Kidney capillary endothelial cell (primary cell): ENCODE measurements at places on chromosomes 13 and 19.

DNA sequence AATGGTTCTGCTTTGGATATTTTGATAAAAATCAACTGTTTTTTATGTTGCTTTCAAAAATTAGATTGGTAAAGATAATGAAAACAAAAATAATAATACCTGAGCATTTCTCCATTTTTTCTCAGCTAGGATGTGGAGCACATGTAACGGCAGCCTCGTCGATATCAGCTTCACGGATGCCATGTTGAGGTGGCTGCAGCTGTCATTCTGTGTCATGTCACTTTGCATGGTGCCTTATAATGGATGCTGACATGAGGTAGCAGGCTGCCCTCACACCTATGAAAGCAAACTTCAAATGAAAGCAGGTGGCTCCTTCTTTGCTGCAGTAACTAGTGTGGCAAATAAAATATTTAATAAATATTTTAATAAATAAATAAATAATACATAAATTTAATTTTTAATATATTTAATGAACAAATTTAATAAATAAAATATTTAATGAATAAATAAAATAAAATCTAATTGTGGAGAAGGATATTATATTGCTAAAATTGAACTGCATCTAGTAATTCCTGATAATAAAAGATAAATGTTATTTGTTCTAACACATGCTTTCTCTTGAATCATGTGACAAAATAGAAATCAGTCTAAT, 955.7 kb upstream of the SLC10A2 start:
- DNase-seq, result no peak

GRCh38 chr19:43353606-43354304, at the start of gene CD177:
CD177 (plus strand) TSS chr19:43353686; CDS start chr19:43353715, 29 bp downstream.
- DNase-seq, result no peak

DNA sequence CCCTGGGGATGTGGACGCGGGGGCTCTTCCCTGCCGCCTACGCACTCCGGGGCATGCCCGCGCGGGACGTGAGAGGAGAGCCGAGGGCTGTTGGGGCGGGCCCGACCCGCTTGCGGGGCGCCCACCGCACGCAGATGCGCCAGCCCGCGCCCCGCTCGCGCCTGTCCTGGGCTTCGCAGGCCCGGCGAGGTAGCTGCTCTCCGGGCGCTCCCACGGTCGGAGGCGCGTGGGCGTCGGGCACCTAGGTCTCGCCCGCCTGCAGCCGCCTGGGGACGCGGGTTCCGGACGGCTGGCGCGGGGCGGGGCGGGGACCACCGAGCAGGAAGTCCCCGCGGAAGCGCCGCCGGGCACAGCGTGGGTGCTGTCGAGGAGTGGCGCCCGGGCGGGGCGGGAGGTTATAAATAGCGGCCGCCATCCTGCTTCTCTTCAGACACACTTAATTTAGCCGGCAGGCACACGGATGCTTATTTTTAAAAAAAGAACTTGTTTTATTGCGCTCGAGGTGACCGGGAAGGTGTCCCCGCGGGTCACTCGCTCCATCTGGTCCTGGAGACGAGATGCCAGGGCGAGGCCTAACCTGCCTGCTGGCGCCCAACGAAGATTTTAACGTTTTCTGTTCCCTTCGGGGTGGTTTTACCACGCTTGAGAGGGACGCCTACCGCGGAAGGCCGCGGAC, 561 bp upstream of the GJA3 start:
- peak; percentile 57 for DNase-seq

DNA sequence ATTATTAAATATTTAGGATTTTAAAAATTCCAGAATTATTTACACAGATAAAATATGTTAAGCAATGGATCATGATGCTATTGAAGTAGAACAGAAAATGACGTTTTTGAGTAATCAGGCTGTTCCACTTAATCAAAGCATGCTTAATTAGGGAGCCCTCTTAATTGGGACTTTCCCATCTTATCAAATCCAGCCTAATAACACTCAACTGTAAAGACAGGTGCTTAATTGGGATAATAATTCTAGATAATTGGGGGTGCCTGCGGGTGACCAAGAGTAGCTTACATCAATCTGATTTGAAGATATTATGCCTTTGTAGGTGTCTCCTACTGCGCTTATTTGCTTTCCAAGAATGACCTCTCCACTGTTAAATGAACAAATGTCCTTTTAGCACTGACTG, 742.2 kb upstream of the SLITRK6 start:
- no peak for DNase-seq

GRCh38 chr13:32407854-32408253, 20.1 kb downstream of the N4BP2L1 start:
- DNase-seq, result no peak

GRCh38 chr19:31718032-31718431, 368.8 kb upstream of the TSHZ3 start:
- DNase-seq, result no peak

GRCh38 chr19:4539693-4540581, at the start of gene LRG1:
LRG1 (minus strand) TSS chr19:4540036; CDS start chr19:4540013, 23 bp downstream.
- no peak for DNase-seq

DNA sequence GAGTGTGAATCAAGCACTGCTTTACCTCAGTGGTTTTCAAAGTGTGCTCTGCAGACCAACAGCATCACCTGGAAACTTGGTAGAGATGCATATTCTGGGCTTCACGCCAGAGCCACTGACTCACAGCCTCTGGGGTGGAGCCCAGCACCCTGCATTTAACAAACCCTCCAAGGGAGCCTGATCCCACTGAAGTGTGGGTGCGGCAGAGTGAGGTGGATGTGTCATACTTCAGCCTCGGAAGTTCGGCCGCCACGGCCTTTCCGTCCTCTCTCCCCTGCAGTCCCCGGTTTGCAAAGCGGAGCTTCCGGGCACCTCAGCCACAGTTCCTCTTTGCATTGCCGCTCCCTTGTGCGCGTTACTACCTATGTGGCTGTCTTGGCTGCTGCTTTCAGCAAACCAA, 33.3 kb upstream of the MICU2 start:
- DNase-seq, result no peak

GRCh38 chr19:2616741-2617392, 85.6 kb downstream of the GNG7 start:
- DNase-seq, result no peak

DNA sequence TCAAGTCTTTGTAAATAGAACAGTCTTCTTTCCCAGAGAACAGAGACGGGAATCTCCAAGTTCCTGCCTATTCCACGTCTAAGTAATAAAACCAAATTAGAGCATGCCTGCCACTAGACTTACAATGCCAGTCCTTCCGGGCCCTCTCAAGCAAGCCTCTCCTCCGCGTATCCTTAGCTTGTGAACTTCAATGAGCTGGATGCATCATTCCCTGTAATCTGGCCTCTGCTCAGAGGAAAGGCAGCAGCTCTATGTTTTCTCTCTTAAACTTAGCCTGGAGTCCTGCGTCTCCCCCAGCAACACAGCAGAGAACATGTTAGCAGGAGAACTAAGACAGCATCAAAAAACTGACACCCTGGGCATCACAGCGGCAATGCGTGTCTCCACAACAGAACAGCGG, 8.2 kb downstream of the NALCN start:
- DNase-seq, result no peak

DNA sequence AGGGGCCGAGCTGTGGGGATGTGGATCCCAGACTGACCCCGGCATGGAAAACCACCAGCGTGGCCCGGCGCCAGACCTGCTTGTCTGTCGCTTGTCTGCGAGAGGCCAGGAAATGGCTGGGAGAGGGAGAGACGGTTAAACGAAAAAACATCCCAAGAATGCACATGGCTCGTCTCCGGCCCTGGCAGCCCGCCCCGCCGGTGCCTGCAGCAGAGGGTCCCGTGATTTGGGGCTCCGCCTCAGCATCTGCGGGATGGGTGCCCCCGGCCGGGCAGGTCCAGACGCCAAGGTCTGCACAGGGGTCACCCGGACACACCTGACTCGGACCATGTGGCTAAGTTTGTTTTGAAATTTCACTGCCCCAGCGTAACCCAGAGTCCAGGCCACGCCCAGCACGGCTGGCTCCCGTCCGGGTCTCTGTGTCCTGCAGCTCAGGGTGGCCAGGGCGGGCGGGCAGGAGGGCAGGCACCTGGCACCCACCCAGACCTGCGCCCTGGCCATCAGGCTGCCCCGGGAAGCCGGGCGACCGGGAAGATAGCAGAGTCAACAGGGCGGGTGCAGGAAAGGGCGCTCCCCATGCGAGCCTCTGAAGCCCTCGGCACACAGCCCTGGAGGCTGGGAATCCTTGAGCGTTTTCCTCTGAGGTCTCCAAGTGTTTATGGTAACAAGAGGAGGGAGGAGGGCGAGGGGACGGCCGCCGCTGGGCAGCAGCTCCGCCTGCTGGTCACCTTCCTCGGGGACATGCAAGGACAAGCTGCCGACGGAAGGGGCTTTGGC, 103.2 kb downstream of the GADD45B start:
- peak; percentile 89 for DNase-seq

GRCh38 chr13:46963904-46964303, 67.1 kb upstream of the HTR2A start:
- no peak for DNase-seq

GRCh38 chr13:99051768-99052455, 74.0 kb upstream of the DOCK9 start:
- DNase-seq, result no peak

DNA sequence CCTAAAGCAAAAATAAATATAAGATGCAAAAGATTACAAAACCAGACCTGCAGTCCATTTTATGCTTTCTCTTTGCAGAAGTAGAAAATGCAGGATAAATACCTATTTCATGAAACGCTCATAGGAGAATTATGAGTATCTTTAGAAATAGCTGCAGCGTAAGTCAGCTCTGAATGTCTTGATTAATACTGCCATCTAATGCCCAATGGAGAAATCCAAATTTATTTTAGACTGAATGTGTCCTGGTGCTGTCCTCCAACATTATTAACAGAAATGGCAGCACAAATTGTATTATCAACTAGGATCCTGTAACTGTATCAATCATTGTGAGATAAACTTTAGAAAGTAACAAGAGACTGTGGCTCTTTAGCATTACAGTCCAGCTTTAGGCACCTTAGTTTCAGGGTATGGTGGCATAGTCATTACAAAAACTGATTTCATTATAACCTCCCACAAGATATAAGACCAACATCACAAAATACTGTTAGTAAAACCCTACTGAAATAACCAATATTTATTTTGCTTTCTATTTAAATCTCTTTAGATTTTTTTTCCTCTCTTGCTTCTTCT, 162.1 kb upstream of the MIR17HG start:
- DNase-seq, result peak; percentile 26

DNA sequence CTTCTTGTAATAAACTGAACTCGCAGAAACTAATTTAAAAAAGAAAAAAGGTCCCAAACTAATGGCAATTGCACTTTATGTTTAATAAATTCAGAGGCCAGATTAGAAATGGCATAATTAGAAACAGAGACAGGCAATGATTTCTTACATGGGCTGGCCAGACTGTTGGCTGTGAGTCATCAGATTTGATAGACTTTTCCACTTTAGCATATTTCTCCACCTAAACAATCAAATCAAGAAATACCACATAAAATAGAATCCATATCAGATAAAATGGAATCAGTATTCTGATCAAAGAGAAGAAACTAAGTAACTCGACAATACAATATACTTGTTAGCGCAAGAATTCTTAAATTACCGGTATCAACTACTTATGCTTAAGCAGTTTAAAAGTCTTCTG, 29.0 kb downstream of the EXOSC8 start:
- no peak for DNase-seq

DNA sequence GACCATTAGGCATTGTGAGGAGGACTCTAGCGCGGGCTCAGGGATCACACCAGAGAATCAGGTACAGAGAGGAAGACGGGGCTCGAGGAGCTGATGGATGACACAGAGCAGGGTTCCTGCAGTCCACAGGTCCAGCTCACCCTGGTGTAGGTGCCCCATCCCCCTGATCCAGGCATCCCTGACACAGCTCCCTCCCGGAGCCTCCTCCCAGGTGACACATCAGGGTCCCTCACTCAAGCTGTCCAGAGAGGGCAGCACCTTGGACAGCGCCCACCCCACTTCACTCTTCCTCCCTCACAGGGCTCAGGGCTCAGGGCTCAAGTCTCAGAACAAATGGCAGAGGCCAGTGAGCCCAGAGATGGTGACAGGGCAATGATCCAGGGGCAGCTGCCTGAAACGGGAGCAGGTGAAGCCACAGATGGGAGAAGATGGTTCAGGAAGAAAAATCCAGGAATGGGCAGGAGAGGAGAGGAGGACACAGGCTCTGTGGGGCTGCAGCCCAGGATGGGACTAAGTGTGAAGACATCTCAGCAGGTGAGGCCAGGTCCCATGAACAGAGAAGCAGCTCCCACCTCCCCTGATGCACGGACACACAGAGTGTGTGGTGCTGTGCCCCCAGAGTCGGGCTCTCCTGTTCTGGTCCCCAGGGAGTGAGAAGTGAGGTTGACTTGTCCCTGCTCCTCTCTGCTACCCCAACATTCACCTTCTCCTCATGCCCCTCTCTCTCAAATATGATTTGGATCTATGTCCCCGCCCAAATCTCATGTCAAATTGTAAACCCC, 2.8 kb upstream of the CEACAM5 start:
- no peak for DNase-seq

DNA sequence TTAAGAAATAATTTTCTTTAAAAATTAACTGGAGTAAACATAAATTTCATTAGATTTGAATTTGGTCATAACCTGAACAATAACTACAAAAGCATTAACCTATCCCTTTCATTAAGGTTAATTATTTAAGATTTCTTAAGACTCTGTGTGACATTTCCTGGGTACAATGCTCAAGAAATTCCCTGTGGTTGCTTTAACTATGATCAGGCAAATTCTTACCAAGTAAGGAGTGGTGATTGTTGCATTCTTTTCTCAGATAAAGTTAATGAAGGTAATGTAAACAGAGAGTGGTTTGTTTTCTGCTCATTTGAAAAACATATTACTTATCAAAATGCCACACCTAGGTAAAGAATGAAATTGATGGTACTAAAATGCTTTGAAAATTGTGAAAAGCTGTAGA, 114.8 kb upstream of the MIR17HG start:
- DNase-seq, result no peak

GRCh38 chr13:61761690-61762089, 346.0 kb upstream of the PCDH20 start:
- DNase-seq, result no peak

DNA sequence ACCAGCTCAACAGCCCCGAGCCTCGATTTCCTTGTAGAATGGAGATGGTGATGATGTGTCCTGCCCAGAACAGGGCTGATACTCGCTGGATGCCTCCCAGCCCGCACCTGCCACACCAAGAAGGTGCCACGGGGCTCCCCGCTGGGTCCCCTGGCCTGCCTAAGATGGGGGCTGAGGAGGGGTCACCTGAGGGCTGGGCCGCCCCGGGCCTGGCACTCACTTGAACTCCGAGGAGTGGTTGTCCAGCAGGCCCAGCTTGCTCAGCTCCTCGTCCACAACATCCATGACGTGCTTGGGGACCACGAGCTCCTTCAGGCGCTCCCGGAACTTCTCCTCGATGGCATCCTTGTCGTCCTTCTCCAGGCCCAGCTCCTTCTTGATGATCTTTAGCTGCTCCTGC, 14.4 kb downstream of the LONP1 start:
- DNase-seq, result no peak
